ENCODE measurements at places on chromosomes 4 and X.

DNA sequence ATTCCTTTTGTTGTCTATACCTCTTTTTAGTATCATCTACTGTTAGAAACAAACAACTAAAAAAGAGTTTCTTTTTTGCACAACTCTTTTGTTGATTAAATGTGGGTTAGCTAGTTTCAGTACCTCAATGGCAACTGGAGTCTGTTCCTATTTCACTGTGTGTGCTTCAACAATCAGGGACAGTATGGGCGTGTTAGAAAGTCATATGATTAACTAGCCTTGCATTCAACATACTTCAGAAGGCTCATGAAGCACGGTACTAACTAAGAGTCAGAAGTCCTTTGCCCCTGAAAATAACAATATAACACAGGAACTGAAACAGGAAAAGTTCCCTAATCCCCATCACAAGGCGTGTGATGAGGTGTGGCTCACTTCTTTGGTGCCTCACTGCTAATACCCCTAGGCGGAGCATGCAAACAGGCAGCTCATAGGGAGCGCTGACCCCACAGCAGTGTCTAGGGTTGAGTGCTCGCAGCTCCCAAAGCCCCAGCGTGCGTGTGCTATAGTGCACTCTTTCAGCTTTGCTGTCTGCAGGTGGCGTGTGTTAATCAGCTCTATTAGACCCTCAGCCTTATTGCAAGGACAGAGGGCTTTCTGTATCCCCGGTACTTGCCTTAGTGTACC lies 203.1 kb upstream of the NDST3 start:
- no peak for DNase-seq

DNA sequence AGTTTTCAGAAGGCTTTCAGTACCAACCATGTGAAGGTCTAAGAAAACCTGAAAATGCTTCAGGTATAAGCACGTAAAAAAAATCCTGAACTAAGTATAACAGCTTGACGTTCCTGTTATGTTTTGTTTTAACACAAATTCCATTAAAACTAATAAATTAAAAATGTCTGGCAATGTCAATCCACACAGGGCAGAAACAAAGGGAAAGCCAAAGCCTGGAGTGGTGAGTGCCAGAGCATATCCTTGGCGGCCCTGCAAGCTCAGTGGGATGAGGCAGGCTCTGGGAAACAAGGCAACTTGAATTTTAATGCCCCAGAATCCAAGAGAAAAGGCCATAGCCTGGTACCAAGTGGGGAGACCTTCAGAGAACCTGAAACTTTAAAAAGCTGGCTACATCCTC lies 78.2 kb downstream of the EPHA5 start:
- no peak for DNase-seq

DNA sequence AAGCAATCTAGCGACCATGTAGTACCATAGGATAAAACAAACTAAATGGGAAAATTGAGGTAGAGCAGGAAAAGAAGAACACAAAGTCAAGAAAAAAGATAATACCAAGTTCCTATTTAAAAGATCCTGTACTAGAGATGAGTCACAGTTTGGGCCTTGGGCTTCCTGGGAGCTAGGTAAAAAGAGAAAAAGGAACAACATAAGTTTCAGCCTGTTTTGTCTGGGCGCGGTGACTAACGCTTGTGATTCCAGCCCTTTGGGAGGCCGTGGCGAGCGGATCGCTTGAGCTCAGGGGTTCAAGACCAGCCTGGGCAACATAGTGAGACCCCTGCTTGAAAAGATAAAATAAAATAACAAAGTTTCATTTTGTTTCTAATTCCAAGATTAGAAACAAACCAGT lies 14.0 kb upstream of the TMEM156 start:
- DNase-seq, result peak; percentile 68

DNA sequence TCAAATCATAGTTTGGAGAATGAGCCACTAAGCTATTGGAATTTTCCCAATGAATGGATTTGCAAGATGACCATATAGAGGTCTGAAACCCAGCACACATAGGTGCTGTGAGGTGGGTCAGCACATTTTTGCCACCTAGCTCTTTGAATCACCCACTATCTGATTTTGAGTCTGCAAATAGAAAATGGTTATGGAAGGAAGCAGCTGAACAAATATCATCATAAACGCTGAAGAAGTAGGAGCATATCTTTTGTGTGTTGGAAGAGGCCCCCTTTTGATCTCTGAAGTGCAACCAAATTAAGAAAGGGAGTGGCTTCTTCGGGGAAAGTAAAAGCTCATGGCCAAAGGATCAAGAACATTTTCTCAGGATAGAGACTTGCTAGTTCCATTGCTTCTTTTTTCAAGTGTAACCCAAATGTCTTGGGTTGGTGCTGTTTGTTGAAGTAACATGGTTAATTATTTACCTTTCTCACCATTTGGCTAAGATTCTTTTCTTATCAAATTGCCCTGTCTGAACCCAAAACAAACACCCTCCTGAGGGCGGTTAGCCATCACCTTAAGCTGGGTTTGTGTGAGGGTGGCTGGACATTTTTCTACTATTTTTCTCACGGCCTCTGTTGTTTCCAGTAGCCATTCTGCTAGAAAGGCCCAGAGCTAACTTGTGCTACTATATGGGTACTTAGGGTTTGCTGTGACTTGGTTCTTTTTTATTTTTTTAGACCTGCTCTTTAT lies 18.4 kb upstream of the SORBS2 start:
- no peak for DNase-seq

- DNase-seq, result no peak
Measured at GRCh38 chr4:7503559-7504249, 69.0 kb upstream of the PSAPL1 start.

DNA sequence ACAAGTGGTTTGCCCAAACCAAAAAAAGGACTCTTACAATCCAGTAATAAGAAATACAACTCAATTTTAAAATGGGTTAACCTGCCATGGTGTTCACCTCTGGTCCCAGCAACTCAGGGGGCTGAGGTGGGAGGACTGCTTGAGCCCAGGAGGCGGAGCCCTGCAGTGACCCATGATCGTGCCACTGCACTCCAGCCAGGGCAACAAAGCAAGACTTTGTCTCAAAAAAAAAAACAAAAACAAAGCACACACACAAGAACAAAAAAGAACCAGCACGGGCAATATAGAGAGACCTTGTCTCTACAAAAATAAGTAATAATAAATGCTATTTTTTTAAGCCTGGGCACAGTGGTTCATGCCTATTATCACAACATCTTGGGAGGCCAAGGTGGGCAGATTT lies 28.7 kb downstream of the ARAP2 start:
- no peak for DNase-seq

GRCh38 chr4:146273204-146273901 lies 59.0 kb downstream of the REELD1 start:
- no peak for DNase-seq

Data from SW 1271 (cell line).